ENCODE measurements at places on chromosomes 2 and 18.

- DNase-seq: no peak
These were observed 110.7 kb downstream of the ZEB2 start for GRCh38 chr2:144409241-144409640.

GRCh38 chr18:25456334-25457010 is 104.5 kb upstream of the ZNF521 start:
- no peak for DNase-seq

DNA sequence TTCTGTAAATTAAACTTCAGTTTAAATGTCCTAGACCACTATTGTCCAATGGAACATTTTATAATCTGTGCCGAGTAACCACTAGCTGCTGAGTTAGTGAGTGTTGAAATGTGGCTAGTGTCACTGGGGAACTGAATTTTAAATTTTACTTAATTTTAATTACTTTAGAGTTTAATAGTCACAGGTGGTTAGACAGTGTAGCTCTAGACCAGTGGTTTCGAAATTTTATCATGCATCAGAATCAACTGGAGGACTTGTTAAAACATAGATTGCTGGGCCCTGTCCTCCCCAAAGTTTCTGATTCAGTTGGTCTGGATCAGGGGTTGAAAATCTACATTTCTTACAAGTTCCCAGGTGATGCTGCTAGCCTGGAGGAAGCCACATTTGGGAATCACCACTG is 110.4 kb downstream of the FMNL2 start:
- DNase-seq: no peak

DNA sequence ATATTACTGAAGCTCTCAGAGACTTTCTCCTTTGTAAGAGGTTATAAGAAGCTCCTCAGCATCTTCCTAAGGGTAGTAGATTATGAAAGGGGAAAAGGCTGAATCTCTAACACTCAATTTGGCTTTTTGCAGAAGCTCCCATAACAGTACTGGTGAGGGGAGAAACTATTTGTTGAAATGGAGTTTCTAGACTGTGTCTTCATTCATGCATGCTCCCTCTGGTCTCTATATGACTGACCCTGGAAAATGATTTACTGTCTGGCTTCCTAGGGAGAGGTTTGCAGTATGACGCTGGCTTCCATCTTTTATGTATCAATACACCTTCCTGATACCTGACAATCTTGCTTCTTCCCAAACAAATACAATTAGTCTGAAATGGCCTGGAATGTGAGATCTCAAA is 63.9 kb downstream of the LDAH start:
- no peak for DNase-seq

DNA sequence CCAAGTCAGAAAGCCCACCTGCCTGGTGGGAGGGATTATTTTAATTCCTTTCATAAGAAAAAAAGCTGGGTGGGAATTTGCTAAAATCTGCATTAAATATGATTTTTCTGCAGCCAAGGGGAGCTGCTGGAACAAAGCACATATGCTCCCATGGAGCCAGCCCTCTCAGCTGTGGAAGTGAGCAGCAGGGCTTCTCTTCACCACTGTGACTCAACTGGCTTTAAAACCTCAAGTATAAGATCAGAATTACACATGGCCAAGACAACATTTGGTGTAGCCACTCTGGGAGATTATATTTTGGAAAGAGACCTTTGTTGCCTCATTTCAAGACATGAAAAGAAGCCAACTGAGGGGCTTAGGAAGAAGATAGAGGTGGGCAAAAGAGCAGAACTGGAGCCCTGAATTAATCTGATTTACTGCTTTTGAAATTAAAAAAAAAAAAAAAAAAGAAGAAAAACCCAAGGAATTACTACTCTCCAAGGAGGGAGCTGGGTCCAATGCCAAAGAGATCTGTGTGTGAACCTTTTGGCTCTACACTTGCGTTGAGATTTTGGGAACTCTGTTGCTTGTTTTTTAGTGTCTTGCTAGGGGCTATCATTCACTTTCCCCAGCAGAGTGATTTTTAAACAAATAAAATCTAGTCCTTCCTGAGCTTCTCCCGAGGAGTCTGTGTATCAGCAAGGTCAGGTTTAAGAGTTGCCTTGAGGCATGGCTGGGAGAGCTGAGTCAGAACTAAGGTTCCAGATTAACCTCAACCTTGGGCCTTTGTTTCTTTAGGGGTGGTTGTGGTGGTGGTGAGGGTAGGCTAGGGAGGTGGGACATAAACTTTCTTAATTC is 6.0 kb downstream of the LHCGR start:
- DNase-seq: no peak

GRCh38 chr2:57882895-57883515 is 163.6 kb upstream of the VRK2 start:
- no peak for DNase-seq

- DNase-seq: no peak
These were observed 21.8 kb upstream of the CNRIP1 start for GRCh38 chr2:68341583-68341982.

DNA sequence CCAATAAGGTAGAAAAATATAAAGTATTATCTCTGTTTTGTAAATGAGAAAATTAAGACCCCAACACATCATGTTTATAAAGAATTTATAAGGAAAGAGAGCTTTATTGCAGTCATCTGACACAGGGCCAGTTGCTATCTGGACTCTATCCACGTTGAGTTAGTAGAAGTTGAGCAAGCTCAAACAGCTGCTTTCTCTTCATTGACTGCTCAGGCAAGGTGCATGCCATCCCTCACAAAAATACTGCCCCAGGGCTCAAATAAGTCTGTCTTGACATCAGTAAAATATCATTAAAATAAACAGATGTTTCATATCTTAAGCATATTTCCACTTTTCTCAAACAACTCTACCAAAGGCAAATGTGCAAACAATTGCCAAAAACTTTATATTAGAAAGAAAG is 14.8 kb downstream of the COL5A2 start:
- DNase-seq: no peak

GRCh38 chr2:66692521-66693054 is 257.7 kb downstream of the MEIS1 start:
- no peak for DNase-seq

DNA sequence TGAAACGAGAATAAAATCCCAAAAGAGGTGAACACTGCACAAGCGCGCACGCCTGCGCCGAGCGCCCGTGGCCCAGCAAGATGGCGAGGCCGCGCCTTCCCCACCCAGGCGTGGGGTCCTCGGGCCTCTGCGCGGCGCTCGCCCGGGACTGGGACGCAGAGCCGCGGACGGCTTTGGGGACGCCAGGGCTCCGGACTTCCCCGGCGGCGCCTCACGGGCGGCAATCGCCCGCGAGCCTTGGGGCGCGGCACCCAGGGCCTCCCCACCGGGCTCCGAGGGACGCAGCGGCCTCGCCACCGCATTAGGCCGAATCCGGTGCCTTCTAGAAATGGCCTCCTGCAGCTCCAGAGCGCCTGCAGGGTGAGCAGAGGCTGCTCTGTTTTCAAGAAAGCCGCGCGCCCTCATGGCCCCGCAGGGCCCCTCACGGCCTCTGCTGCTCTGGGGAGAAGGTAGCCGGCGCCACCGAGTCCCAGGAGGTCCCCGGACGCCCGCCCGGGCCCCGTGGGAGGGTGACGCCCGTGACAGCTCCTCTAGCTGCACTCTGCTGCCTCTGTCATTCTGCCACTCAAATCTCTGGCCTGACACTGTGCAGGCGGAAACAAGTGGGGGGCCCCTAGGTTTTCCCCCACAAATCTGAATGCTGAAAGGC is 35.9 kb upstream of the POMC start:
- DNase-seq: no peak

GRCh38 chr2:113217455-113218282 is 43.9 kb downstream of the PSD4 start:
- peak; percentile 45 for DNase-seq

DNA sequence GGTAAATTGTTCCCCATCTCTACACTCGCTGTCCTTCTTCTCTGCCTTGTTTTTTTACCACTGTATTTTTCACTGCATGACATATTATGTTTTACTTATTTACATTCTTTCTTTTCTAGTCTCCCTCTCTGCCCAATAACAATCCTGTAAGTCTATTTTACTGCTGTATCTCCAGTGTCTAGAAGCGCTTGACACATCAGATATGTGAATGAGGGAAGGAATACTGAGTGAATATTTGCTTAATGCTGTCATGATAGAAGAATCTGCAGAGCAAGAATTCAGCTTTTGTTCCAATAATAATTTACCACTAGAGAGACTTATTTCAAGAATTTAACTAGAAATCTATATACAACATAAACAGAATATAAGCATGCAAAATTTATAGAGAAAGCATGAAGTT is 99.5 kb downstream of the GALNT13 start:
- DNase-seq: no peak

DNA sequence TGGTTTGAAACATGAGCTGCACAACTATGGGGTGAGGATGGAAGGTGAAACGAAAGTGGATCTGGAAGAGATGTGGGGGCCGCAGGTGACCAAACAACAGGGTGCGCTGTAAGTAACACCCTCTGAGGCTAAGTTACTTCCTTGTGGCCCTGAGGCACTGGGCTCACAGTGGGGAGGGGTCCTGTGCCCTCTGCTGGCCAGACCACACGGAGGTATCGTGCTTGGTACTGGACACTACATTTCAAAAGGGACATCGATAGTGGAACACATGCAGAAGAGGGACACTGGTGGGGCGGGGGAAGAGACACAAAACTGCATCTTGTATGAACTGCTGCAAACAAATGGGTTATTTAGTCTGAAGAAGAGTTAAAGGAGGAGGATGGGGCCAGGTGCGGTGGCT is 110.6 kb downstream of the CLIP4 start:
- DNase-seq: no peak

DNA sequence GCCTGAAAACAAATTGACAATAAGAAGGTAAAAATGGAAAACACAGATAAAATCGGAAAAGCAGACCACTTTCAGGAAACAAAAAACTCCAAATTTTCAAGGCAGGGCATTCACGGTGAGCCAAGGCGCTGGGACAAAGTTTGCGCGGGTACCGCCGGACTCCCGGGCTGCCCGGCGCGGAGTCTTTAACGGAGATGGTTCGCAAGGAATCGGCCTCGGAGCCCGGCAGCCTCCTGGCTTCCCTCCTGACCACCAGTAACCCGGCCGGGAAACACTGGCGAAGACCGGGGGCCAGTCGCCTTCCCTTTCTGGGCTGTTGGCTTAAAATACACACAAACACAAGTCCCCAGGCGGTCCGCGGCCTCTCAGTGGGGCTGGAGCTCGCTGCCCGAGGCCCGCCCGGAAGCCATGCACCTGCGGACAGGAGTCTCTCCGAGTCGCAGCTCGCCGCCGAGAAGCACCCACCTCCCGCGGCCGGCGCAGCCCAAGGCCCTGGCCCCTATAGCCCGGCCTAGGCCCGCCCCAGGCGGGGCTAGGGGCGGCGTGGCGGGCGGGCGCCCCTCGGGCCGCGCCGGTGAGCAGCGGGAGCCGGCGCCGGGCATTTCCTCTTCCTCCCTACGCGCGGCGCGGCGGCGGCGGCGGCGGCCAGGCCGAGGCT is 622 bp upstream of the KCMF1 start:
- peak; percentile 74 for DNase-seq

- no peak for DNase-seq
These were observed 148.1 kb downstream of the ZNF407 start for GRCh38 chr18:74745633-74746403.

GRCh38 chr2:167964650-167965413 is 282.6 kb downstream of the STK39 start:
- DNase-seq: no peak

DNA sequence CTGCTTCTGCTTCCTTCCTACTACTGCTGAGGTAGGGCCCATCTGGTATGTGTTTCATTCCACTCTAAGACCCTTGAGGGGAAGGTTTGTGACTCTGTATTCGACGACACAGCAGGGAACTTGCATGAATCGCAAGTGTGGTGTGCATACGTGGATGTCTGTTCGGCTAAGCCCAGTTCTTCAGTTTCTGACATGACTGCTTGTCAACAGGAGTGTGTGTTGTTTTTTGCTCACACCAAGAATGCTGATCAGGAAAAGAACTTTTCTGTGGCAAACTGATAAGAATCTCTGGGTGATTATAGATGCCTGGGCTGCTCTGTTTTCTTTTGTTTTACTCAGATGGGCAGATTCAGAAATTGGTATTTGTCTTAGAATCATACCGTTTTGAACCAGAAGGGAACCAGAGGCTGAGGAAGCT is 22.0 kb downstream of the TNFRSF11A start:
- no peak for DNase-seq

GRCh38 chr2:185128346-185128745 is 530.0 kb downstream of the ZNF804A start:
- no peak for DNase-seq

GRCh38 chr2:78023356-78023755 is 501.2 kb upstream of the LRRTM4 start:
- no peak for DNase-seq

GRCh38 chr2:85394261-85394681 is 15.9 kb downstream of the CAPG start:
- no peak for DNase-seq

- DNase-seq: no peak
These were observed 167.3 kb upstream of the GLI2 start for GRCh38 chr2:120568089-120568974.

- no peak for DNase-seq
These were observed 107.4 kb upstream of the LRRTM4 start for GRCh38 chr2:77629539-77629938.

GRCh38 chr2:60353406-60353800 is 200.1 kb downstream of the BCL11A start:
- DNase-seq: no peak

GRCh38 chr18:12911025-12911928 is 27.2 kb upstream of the PTPN2 start:
- peak; percentile 52 for DNase-seq
